ENCODE measurements at places on chromosomes 1 and 21. TPM values are rescaled to one million over a fixed set of nuclear protein-coding genes. Genes with fewer than 3 reads are reported as not detected.

The ZNF697 gene
- 0.15 TPM for total RNA-seq

The PRRX1 gene
- not detected for total RNA-seq

The LCE2C gene
- total RNA-seq = not detected

The BLACAT1 gene
- total RNA-seq = 0.55 TPM

The SPATA1 gene
- total RNA-seq = 4.7 TPM

The KPRP gene
- total RNA-seq = not detected
